ENCODE measurements at places on chromosomes 16 and 17.
A peak's percentile ranks its signal among the peaks of the same experiment; 100 is the strongest.

DNA sequence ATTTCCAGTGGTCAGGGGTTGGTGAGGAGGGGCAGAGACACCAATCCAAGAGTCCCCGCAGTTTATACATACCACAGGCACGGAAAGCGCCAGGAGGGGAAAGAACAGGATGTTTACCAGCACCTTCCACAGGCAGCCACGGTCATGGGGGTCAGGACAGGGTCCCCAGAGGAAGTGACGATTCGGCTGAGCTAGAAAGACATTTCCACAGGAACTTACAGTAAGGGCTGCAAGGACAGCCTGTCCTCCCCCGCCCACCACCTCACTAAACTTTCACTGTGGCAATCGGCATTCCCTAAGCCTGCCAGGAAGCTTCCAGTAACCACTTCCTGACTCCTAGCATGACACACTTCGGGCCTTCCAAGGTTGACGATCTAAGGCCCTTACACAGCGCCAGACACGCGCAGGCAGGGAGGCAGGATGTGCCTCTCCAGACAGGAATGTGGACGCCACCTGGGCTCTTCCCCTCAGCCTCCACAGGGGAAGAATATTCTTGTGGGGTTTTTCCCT is 1.2 kb upstream of the MT2A start:
- no peak for DNase-seq

GRCh38 chr17:38572669-38573365 is 32.9 kb downstream of the SRCIN1 start:
- DNase-seq = peak; percentile 74

GRCh38 chr17:70268383-70268782 is 99.1 kb downstream of the KCNJ2 start:
- DNase-seq = no peak

DNA sequence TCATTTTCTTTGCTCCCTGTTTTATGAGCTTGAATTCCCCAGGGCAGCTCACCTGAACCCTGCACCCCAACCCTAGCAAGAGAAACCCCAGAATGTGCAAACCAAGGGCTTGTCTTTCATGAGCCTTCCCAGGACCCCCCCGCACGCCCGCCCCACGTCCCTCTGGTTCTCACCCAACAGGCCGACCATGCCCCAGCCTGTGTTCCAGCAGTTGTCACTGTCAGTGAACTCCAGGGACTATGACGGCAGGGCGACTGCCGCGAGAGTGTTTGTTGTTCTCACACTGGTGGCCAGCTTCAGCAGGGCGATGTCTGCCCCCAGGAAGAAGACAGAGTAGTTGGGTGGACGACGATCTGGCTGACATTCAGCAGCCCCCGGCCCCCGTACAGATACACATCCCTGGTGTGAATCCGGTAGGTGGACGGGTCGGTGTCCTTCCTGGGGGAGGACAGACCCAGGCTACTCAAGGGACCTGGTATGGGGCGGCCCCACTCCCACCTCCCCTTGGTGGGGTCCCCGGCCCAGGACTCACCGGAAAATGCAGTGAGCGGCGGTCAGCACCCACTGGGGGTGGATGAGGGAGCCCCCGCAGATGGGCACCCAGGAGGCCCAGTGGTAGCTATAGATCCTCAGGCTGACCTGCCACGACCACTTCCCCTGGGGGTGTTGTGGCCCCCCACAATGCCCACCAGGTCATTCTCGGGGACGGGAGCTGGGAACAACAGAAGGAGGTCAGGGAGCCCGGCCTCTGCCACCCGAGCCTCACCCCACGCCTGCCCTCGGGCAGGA is 20.1 kb downstream of the TPSD1 start:
- DNase-seq = no peak

- no peak for DNase-seq
Observed at GRCh38 chr16:924063-924462, 46.7 kb downstream of the LMF1 start.

DNA sequence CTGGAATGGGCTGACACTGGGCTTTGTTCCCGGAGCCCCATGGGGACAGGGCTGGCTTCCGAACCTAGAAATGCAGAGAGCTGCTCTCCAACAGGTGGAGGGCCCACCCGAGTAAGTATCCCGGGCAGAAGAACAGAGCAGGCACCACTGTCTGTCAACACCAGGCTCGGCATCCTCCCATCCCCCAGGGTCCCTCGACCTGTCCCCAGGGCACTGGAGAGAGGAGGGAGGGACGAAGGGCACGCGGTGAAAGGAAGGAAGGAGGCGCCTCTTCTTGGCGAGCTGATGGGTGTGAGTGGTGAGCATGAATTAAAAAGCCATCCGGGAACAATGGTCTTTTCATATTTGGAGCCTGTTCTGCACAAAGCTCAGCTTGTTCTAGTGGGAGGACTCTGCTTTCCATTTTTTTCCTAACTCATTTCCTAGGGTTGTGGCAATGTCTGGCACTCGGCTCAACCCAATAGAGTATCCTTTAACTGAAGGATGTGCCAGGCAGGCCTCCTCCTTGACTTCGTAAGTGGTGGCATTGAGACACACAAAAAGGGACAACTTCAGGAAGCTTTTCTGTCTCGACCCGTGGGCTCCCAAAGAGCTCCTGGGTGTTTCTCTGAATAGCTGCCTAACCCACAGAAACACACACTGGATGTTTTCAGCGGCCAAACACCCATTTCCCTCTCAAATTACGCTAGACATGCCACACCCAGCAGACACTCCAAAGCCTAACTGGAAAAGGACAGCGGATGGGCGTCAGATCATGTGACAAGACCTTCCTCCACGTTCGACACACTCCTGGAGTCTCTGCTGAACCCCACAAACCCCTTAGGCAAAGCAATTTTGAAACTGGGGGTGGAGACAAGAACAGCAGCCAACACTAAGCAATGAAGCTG is 47.7 kb downstream of the ZFHX3 start:
- DNase-seq = peak; percentile 79

DNA sequence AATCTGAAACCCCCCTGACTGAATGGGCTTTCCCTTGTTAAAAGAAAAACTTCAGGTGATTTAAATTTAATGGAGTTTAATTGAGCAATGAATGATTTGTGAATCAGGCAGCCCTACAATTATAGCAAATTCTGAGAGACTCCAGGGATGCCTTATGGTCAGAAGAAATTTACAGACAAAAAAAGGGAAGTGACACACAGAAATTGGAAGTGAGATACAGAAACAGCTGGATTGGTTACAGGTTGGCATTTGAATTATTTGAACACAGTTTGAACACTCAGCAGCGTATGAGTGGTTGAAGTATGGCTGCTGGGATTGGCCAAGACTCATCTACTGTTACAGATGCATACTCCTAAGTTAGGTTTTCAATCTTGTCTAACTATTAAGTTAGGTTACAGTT is 19.0 kb upstream of the CPHXL start:
- DNase-seq = no peak

DNA sequence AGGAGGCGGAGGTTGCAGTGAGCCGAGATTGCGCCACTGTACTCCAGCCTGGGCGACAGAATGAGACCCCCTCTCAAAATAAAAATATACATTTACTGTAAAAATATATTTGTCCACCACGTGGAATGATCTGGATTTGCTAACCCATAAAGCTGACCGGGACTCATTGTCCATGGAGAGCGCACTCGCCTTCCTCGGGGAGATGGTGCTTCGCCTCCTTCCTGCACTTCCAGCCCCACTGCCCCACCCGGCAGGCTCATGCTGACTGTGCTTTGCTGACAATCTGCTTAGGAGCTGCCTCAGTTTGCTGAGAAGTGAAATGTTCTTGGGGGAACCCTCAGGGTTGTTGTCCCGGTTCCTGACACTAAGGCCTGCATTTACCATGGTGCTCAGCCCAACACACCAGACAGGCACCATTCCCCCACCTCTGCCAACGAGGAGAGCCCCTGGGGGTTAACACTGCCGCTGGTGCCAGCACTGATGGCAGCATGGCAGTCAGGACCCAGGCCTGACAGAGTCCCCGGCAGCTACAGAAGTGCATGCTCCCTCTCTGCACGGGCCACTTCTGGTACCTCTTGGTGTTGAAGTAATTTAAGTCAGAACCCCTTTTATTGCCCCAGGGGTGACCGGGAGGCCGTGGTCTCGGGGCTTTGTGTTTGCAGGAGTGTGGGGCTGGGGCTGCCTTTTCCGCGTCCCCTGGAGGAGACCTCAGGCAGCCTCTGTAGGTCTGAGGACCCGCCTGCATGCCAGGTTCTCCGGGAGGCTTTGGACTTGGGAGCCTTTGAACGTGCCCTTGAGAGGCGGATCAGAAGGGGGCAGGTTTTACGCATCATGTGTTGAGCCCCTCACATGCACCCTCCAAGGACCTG is 2.5 kb downstream of the NUBP2 start:
- DNase-seq = no peak

DNA sequence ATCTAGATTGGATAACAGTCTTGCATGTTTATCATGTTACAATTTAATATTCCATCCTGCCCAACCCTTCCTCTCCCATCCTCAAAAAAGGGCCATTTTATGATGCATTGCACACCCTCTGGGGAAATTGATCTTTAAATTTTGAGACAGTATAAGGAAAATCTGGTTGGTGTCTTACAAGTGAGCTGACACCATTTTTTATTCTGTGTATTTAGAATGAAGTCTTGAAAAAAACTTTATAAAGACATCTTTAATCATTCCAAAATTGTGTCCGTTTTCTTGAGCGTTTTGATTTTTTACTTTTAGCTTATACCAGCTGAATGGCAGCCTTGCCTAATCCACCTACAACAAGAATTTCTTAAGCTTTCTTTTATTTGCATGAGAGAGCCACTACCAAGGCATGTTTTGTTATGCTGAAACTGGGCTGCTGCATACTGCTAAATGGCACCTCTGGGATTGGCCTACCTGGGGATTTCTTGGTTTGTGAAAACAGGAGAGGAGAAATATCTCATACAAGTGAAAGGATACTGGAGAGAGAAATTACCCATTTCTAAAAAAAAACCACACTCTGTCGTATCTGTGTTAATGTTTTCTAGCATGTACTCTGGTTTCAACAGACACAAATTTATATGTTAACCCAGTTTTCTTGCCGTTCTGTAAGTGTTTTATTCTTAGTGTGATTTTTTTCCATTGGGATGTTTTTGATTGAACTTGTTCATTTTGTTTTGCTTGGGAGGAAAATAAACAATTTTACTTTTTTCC is 52.2 kb downstream of the TUBD1 start:
- no peak for DNase-seq

DNA sequence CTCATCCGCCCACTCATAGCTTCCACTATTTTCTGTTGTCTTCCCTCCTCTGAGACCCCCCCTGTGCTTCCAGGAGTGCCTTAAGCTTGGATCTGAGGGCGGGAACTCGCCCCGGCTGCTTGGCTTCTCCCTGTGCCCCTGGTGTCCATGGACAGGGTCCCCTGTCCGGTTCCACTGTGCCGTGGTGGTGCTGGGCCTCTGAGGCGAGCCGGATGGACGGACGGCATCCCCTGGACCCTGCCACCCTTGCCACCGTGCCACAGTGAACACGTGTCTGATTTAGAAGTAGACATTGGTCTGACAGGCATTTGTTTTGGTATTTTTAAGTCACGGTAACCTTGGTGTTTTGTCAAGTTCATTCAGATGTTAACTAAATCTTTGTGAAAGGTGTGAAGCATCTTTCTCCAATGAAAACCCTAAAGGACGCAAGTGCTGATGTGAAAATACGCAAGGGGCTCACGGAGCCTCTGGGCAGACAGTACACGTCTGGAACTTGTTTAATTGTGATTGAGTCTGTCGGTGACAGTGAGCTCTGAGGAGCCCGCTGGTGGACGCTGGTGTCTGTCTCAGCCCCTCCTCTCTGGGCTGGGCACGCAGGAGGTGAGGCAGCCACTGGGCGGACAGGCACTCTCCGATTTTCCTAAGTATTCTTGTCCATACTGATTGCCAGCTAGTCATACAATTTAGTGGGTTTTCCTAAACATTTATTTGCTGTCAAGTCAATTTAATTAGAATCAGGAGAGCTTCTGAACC is 26.3 kb downstream of the ZNF750 start:
- no peak for DNase-seq

DNA sequence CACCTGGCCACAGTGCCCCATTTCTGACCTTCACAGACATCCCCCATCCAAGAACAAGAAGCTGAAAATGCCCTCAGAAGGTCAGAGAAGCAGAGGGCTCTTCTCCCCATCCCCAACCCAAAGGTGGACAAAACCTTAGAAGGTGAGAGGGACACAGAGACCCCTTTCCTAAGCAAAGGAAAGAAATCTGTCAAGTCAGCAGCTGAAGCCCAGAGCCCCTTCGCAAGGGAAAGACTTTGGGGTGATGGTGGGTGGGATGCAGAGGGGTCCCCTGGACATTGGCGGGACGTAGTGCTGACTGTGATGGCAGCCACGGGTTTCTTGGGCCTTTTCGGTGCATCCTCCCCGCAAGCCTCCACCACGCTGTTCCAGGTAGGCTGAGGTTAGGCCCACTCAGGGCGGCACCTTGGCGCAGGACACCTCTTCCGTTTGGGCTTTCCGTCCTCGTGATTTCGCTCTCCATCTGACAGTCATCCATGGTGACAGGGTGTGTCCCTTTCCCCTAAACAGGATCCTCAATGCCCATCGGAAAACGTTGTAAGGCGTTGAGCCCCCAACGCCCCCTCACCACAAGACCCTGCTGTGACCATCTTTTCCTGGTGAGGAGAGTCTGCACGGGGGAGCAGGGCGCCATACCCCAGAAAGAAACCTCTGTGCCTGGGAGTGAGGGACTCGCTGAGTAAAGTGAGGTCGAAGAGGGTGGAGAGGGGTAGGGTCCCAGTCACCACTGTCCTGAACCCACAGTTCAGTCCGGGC is 10.7 kb upstream of the GSDMA start:
- no peak for DNase-seq

DNA sequence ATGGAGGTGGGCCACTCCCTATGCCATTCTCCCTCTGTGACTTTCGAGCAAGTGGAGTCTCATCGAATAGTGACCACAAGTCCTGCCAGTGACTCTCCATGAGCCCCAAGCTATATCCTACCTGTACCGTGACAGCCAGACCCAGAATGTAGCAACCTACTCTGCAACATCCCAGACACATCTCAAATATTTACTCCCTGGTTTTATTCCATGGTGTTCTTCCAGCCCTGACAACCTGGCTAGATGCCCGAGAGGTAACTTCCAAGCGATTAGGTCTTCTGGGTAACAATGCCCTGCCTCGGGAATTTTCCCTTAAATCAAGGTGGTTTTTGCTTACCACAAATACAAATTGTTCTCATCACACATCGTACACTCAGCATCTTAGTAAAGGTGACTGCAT is 211.7 kb downstream of the ZFHX3 start:
- DNase-seq = no peak

DNA sequence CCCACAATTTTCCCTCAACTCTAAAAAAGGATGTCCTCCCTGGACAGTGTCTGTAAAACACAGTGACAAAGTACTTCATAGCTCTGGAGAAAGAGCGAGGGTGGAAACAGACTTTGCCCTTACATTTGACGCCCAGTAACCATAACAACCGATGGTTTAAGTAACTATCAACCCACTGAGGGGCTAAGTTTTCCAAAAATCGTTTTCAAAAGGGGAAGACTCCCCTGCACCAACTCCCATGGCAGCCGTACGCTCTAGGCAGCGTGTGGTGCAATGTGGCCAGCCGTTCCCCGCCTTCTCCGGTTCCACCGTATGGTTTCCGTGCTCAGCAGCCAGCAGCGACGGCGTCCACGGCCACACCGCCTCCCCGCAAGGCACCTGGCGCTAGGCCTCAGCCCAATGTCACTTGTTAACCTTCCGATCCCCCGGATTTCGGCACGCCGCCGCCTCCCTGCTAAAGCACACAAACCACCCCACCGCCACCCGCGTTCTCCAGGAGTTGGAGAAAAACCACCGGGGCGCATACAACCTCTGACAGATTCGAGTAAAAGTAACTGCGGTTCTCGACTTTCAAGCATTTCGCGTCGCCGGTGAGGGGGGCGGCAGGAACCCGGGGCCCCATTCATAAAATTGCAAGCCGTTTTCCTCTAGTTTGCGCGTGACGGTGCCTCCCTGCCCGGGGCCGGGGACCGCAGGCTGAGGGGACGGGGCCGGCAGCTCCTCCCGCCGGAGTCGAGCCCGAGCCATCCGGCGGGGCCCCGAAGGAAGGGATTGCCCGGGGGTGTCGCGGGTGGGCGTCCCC is 661 bp downstream of the TEX2 start:
- peak; percentile 58 for DNase-seq
